ENCODE measurements at places on chromosomes 3 and 15.

DNA sequence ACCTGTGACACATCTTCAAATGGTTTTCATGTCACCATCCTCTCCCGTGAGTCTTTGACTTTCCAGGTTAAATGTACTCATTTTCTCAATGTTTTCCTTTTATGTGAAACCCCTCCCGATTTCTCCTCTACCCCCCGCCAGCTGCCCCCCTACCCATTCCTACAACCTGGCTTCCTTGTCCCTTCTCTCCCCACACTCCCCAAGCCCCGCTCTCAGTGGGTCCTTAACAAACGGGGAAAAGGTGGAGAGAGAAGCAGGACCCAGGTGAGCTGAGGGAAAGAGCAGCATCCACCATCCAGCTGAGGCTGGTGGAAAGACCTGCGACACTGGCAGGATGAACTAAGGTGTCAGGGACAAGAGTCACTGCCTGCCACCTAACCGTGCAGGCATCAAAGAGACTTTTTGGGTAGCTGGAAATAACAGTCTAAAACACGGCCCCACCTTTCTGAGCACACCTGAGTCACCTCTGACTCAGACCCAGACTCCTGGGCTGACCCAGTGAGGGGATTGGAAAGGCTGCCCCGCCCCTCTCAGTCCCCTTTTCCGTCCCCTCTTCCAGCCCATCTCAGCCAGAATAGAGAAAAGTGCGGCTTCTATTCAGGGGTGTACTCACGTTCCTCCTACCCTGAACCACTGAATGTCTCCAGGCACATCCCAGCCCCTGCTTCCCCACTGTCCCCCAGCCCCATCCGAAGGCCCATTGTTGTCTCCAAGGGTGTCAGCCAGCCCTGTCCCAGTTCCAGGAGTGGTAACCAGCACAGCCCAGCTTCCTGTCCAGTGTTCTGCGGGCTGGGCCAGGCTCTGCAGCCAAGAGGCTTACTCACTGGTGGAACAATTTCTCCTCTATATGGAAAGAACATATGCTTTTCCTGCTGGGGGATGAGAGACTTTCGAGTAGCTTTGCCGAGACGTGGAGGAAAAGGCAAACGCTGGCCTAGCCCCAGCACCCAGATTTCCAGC, 20.4 kb downstream of the ISG20 start:
- DNase-seq, result peak; percentile 74

DNA sequence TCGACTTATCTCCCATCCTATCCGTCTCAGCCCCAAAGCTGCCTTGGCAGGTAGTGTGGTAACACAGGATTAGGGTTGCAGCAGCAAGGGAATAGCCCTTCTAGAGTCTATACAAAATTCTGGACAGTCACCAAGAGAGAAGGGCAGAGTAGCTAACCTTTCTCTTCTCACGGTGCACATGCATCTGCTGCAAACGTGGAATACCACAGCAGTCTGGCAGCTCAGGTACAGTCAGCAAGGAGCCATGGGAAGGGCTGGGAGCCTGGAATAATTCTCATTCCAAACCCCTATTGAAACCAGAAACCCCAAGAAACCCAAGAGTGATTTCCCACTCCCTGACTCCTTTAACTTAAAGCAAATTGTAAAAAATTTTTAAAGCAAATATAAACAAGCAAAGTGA, 92.3 kb upstream of the THRB start:
- DNase-seq, result no peak

GRCh38 chr3:118949113-118949760, 85.4 kb downstream of the IGSF11 start:
- no peak for DNase-seq

- DNase-seq, result no peak
Observed at GRCh38 chr15:101320501-101321052, 25.5 kb upstream of the SNRPA1 start.

GRCh38 chr3:63479661-63480035, 172.8 kb upstream of the SNTN start:
- DNase-seq, result no peak

- peak; percentile 38 for DNase-seq
Observed at GRCh38 chr3:126891141-126891540, 91.8 kb upstream of the PLXNA1 start.

DNA sequence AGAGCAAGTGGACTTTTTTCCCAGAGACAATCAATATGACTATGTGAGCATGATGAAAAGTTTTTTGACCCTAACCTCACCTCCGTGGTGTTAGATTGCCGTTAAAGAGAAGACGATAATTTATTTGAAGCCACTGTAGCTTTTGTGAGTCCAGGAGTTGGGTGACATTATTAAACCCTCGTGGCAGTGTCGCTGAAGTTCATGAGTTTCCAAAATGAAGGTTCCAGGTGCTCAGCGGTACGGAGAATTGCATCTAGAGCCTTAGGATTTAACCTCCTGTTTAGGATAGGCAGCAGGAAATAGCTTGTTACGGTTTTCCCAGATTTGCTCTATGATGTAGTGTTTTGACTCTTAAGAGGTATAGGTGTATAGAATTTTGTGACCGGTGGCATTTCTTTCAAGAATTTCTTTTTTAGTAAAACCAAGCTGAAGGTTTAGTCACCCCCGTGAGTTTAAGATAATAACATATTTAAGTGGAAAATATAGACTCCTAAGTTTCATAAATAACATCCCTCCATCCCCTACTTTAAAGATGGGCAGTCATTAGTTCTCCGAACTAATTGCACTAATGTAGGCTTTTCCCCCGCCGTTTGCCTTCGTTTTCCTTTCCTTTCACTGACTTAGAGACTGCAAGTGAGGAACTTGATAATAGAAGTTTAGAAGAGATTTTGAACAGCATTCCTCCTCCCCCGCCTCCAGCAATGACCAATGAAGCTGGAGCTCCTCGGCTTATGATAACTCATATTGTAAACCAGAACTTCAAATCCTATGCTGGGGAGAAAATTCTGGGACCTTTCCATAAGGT, 2.0 kb downstream of the SMC4 start:
- DNase-seq, result no peak

DNA sequence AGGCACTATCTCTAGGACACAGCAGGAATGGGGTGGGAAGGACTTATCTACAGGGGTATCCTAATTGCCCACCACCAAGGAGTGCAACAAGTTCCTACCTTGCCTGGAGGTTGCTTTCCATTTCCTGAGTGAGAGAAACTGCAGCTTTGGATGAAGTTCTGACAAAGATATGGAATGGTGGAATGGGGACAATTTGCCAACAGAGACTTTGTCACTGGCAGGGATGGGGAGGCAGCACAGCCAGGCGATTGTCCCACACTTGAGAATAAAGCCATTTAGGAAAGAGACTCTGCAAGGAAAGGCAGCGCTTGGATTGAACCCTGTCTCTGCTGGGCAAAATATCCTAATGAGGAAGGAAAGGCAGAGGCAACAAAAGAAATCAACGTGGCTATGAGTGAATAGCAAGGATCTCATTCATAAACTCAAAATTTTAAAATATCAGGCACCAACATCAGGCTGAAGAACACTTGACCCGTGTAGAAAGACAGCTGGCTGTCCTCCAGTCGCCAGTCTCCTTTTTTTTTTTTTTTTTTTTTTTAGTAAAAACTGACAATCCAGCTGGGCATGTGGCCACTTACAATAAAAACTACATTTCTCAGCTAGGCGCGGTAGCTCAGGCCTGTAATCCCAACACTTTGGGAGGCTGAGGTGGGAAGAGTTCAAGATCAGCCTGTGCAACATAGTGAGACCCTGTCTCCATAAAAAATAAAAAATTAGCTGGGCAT, 31.6 kb upstream of the PDE8A start:
- no peak for DNase-seq

DNA sequence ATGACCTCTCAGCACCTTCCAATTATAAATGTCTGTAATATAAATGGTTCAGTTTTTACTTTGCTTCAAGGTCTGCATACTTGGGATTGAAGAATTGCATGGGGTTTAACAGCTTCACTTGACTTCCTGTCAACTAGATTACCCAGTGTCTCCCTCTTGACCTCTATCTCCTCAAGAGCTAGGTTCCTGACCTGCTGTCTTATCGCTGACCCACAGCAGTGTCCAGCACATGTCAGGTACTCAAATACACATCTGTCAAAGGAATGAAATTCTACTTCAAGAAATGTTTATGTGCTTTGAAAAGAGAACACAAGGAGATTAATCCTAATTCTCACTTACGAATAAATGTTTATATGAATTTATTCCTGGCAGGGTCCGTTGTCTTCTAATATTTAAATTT, 284.5 kb downstream of the SLC9A9 start:
- DNase-seq, result no peak

- DNase-seq, result no peak
Observed at GRCh38 chr3:59499954-59500353, 450.1 kb upstream of the CFAP20DC start.

DNA sequence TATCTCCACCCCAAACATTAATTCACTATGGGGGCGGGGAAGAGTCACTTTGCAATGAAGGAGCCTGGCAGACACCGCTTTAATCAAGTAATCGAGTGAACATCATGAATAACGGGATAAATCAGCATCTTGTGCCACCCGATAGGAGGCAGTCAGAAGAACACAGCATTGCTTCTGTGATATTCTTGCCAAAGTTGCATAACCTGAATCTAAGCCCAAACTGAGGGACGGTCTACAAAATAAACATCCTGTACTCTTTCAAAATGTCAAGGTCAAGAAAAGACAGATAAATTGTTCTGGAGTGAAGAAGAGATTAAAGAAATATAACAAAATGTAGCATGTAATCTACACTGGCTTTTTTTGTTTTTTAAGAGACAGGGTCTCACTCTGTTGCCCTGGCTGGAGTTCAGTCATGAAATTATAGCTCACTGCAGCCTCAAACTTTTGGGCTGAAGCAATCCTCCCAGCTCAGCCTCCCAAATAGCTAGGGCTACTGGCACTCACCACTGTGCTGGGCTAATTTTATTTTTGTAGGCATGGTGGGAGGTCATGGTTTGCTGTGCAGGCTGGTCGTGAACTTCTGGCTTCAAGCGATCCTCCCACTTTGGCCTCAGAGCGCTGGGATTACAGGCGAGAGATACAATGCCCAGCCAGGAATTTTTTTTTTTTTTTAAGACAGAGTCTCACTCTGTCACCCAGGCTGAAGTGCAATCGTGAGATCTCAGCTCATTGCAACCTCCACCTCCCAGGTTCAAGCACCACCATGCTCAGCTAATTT, 20.1 kb upstream of the VWA5B2 start:
- no peak for DNase-seq

DNA sequence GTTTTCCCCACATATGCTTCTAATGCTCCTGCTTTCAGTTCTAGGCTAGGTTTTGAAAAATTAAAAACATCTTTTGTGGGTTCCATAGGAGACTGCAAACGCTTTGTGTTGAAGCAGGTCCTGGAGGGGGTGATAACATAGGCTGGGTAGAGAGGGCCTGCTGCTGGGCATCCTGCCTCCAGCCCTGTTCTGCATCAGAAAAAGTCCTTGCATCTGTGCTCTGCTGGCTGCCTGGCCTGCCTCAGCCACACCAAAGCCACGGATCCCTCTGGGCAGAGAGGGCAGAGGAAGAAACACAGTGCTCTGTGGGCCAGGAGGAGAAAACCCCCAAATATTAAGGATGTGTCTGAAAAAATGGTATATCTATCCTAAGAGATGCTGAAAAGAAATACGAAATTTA, 3.9 kb upstream of the ARPP21 start:
- DNase-seq, result no peak

- DNase-seq, result no peak
Observed at GRCh38 chr3:194730365-194730764, 44.7 kb downstream of the FAM43A start.

DNA sequence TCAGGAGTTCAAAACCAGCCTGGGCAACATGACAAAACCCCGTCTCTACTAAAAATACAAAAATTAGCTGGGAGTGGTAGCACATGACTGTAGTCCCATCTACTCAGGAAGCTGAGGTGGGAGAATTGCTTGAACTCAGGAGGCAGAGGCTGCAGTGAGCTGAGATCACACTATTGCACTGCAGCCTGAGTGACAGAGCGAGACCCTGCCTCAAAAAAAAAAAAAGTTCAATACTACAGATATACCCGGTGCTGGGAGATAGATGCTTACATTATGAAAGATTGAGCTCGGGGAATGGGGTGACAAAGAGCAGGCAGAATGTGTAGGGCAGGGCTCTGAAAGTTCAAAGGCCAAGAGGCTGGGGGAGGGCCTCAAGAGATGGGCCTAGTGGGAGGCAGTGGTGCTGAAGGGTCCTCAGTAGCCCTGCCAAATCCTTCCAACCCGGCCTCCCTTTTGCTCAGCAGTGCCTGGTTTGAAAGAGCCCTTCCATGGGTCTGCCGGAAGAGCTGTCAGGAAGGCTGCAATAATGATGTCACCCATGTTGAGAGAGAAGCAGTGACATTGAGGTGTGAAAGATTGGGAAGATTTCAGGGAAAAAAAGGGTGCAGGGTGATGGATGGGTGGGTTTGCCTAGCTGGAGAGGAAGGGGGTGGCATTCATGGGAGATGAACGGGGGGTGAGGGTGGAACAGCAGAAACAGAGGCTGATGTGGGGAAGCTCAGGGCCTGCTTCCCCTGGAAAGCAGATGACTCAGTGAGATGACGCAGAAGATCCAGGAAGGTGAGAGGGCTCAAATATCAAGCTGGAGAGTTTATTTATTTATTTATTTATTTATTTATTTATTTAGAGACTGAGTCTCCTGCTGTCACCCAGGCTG, 20.0 kb upstream of the IREB2 start:
- no peak for DNase-seq

GRCh38 chr3:105495021-105495420, 128.3 kb downstream of the ALCAM start:
- DNase-seq, result no peak

DNA sequence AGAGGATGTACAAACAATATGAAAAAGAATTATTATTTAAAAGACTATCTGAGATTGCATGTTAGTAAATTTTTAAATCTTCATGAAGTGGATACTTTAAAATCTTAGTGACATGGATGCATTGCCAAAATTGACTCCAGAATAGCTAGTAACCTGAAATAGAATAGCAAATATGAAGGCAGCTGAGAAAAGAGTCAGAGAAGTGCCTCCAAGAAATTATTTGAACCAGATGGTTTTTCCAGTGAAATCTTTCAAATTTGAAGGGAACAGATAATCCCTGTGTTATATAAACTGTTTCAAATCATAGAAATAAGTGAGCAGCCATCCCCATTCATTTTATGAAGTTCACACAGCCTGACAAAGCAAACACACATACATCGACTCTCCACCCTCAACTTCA, 29.6 kb downstream of the FSIP1 start:
- no peak for DNase-seq

GRCh38 chr15:80934761-80935221, 54.8 kb downstream of the MESD start:
- DNase-seq, result no peak

- no peak for DNase-seq
Observed at GRCh38 chr15:85625856-85626255, 168.9 kb downstream of the KLHL25 start.

GRCh38 chr3:113058188-113058587, 67.4 kb downstream of the GTPBP8 start:
- DNase-seq, result no peak

DNA sequence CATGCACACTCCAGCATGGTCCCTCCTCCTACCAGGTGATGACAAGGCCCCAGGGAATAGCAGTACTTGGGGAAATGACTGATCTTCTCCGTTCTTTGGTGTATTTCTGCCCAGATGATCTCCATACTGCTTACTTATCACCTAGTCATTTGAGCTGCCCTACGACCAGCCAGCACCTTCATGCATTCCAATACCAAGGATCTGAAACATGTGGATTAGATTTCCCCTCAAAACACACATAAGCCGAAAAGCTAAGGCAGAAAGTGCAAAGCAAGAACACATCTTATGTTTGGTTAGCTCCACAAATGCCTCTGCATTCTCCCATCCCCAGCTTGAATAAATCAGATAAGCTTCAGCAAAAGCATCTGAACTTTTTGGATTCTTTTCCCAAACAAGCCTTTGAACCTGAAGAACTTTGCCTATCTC, 64.8 kb upstream of the BCL6 start:
- no peak for DNase-seq

GRCh38 chr15:49036650-49037545, 9.3 kb downstream of the SECISBP2L start:
- no peak for DNase-seq
